Activated T-cell treated with anti-CD3 and anti-CD28 coated beads for 4 hours (primary cell): ENCODE measurements at places on chromosomes 7 and 10.
A peak's percentile ranks its signal among the peaks of the same experiment; 100 is the strongest.

DNA sequence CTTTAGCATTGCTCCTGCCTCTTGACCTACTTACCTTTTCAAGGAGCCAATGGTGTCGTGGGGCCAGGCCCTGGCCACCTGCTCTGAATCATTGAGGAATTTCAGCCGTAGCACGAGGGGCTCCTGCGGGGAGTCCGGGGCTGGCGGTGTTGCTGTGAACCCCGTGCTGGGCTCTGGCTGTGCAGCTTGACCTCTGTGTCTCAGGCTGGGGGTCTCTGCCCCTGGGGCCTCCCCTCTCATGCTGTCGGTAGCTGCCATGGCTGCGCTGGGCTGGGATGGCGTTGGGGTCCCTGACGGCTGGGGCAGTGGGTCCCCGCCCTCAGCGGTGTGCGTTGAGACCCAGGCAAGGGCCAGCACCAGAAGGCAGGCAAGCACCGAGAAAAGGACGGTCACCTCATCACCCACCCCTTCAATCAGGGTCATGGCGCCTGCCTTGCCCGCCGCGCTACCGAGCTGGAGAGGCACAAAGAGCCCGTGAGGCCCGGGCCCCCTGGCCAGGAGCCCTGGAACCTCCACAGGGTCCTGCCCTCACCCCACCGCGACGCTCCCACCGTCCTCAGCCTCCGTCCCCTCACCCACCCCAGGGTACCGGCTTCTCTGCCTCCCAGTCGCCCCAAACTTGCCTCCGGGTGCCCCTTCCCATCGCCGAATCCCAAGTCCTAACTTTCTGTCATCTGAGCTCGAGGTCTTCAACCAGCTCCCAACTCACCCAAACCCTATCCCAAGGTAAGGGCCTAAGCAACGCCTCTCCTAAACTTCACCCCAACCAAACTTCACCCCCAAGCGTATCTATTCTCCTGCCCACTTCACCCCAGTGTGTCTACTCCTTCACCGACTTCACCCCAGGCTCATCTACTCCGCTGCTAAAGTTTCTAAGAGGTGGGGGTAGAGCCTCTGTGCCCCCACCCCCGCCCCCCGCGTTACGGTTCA lies 887 bp downstream of the TMUB1 start:
- DNase-seq, result no peak

DNA sequence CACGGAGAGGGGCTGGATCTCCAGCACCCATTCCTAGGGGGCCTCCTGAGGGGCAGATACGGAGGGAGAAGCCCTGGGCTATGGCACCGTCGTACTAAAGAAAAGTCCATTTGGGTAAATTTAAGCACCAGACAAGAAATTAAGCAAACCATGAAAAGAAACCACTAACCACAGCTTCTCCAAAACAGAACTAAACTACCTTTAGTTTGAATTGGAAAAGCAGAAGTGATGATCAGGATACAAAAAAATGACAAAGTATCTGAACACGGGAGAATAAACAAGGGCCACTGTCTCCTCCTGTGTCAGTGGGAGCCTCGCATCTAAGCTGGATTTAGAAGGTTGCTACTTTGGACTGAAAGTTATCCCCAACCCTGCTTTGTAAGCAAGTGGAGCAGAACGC lies 69.1 kb downstream of the DIP2C start:
- DNase-seq, result no peak

DNA sequence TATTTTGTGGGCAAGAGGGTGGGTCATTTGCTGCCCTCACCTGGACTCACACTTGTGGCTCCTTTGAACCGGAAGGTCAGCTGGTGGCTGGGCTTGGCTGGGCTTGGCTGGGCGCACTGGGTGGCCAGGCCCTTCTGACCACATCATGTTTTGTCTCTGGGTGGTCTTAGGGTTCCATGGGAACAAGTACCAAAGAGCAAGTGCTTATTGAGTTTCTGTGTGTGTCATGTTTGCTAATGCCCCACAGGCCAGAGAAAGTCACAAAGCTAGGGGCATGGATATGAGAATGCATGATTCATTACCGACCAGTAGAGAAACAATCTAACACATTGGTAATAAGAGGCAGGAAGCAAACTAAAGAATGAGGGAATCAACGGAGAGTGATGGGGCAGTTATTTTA lies 33.6 kb upstream of the NRP1 start:
- no peak for DNase-seq

- no peak for DNase-seq
Observed at GRCh38 chr7:111018960-111019736, 71.8 kb upstream of the LRRN3 start.

DNA sequence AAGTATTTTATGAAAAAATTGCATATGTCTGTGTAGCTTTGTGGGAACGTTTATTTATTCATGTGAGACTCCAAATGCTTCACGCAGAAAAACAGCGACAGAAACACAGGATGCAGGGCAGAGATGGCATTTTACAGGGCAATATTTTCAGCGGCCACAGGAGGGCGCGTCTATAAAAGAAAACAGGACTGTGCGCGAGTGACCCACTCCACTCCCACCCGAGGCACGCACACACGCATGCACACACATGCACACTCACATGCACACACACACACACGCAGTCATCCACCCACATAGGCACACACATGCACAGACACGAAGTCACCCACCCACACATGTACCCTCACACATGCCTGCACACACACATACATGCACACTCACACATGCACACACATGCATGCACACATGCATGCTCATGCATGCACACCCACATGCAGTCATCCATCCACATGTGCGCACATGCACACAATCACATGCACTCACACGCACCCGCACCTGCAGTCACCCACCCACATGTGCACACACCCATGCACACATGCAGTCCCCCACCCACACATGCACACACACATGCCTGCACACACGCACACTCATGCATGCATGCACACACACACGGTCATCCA lies 96.3 kb downstream of the DNAJB6 start:
- peak; percentile 54 for DNase-seq

- no peak for DNase-seq
Observed at GRCh38 chr10:99579971-99580370, 40.3 kb downstream of the SLC25A28 start.

GRCh38 chr10:56012101-56012500 lies 349.0 kb downstream of the ZWINT start:
- DNase-seq, result no peak

DNA sequence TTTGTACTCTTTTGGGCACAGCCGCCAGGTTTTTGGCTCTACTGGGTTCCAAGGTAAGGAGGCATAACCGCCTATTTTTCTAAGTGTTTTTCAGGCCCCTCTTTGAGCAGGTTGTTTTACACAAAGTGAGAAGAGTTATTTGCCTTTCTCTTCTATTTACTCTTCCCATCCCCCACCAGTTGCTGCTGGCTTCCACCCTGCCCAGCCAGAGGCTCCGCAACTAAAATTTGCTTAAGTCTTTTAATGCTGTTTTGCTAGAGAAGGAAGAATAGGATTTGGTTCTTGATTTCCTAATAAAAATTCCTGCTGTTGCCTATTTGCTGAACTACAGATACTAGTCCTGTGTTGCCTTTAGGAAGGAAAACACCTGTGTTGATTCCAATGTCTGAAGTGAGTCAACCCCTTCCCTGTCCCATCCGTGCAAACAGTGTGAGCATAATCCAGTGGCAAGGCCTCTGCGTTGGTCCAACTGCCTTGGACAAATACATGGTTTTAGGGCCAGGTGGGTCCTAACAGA lies 1.9 kb downstream of the PLA2G12B start:
- DNase-seq, result no peak

- no peak for DNase-seq
Observed at GRCh38 chr10:95785317-95785716, 29.4 kb downstream of the ENTPD1 start.

DNA sequence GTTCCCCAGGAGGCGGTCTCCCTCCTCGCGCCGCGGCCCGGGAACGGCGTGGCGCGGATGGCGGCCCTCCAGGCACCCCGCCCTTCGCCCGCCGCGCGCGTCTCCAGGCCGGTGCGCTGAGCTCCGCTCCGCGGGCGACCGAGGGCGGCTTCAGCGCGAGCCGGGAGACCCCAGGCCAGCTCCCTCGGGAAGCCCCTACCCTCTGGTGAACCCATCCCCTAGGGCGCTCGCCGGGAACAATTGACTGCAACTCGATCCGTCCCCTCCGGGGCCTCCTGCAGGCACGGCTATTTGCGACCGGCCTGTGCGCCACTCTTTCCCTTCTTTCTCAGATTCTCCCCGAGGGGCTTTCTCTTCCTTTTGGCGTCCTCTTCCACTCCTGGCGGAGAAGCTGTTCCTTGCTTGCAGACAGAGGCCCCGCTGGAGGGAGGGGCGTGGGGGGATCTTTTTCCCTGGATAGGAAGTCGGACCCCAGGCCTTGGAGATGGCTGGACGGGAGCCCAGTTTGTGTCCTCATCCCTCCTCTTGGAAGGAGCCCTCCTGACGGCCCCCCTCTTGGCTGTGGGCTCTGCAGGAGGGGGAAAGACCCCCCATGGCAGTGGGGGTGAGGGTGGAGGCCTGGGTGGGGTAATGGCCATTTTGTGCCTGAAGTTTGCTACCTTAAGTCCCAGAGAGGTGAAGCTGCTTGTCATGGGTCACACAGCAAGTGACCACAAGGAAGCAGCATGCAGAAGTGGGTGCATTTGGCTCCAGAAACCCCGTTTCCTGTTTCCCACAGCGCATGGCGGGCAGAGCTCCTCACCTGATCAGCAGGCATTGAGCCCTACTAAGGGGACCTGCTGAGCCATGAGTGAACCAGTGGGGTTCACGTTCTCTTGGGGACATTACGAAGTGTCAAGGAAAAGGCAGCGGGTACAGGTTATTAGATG lies 171.2 kb upstream of the TNRC18 start:
- DNase-seq, result no peak

DNA sequence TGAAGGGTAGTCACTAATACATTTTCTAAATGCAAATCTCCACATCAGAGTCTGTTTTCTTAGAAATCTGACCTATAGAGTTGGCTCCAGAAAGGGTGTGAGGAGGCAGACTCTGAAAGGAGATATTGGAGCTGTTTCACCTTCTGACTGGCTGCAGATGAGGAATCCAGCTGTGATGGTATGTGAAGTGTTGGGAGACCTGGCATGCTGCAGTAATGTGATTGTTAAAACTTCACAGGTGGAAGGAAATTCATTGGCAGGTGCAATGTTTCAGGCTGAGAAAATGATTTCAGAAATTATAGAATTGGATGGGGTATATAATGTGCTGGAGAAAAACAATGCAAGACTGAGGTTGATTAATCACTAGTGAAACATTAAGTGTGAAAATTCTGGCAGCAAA lies 1134.0 kb upstream of the LRRN3 start:
- DNase-seq, result no peak

- no peak for DNase-seq
Observed at GRCh38 chr10:29021591-29021990, 267.3 kb upstream of the LYZL1 start.

DNA sequence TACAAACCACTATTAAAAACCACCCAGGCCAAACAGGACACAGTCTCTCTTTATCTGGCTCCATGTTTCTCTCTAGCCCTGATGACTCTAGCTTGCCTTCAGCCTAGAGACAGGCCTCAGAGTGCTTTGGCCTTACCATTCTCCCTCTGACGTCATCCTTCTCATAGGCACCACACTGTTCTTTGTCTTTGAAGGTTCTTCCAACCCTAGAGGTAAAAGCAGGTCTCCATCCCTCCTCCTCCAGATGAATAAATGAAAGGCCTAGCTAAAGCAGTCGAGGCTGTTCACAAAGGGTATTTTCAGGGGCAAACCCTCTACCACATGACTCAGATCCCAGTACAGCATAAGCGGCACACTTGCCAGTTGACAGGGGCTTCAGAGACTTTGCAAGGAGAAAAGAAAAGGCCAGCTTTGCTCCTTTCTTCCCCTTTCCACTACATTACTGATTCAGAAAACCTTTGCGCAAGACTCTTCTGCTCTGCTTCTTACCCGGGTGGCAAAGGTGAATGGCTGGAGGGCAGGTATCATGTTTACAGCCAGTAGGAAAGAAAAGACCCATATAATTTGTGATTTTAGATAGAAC lies 14.8 kb downstream of the NFE2L3 start:
- no peak for DNase-seq

DNA sequence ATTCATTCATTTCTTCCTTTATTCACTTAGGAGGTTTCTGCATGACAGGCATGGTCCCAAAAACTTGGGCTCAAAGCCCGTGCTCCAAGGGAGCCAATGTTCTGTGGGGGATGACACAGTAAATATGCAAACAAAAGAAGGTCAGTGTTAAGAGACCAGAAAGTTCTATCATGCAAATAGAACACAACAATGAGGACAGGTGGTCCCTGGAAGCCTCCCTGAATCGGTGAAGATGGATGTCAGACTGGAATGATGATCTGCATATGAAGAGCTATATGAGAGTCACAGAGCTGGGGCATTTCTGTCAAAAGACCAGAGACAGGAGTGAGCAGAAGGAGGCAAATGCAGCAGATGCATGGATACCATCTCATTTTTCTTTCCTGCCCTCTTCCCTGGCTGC lies 129.0 kb downstream of the ABCA13 start:
- DNase-seq, result no peak

- DNase-seq, result no peak
Observed at GRCh38 chr7:155560982-155561686, 14.8 kb upstream of the CNPY1 start.
